ENCODE measurements at places on chromosomes 5 and 9. TPM values are rescaled to one million over a fixed set of nuclear protein-coding genes. Genes with fewer than 3 reads are reported as not detected.

DNA sequence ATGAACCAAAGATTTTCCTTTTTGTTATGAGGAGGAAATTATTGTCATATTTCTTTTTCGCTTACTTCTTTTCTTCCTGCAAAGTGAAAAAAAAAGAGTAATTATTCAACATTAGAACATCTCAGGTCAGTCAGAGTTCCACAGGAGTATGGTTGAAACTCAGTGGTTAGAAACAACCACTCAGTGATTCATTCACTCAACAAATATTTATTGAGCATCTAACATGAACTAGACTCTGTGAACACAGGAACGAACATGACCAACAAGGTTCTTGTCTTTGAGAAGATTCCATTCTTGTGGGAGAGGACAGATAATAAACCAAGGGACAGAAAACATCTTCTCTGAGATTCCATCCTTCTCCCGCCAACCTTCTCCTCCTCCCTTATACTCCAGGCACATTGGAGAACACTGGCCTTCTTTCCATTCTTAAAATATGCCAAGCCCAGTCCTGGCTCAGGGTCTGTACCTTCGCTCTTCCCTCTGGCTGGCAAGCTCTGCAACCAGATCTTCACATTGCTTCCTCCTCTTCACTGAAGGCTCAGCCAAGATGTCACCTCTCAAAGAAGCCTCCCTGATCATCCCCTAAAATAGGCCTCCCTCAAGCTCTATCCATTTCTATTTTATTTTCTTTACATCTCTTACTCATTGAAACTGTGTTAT, 6.8 kb upstream of the GRAMD2B start:
- no peak overlapping the region for H3K27ac ChIP-seq
- peaks cover 3% of the 10 kb centered on the region for H3K4me1 ChIP-seq
- H3K4me3 ChIP-seq: no peak overlapping the region
- no peaks in the 10 kb centered on the region for H3K36me3 ChIP-seq
- H3K27me3 ChIP-seq: no peaks in the 10 kb centered on the region

- H3K27me3 ChIP-seq: no peaks in the 10 kb centered on the region
- H3K36me3 ChIP-seq: no peaks in the 10 kb centered on the region
- no peak overlapping the region for H3K4me3 ChIP-seq
- no peaks in the 10 kb centered on the region for H3K4me1 ChIP-seq
Measured at GRCh38 chr9:36865731-36866635, 168.1 kb downstream of the PAX5 start.

GRCh38 chr5:127865273-127865672, 162.1 kb downstream of the CCDC192 start:
- no peaks in the 10 kb centered on the region for H3K36me3 ChIP-seq
- no peaks in the 10 kb centered on the region for H3K27me3 ChIP-seq
- H3K4me3 ChIP-seq: no peak overlapping the region
- no peak overlapping the region for H3K27ac ChIP-seq

GRCh38 chr5:147918899-147919298, 12.6 kb upstream of the C5orf46 start:
- peaks cover 10% of the 10 kb centered on the region for H3K4me1 ChIP-seq
- H3K4me3 ChIP-seq: no peak overlapping the region
- no peak for DNase-seq
- no peak overlapping the region for H3K27ac ChIP-seq

- no peak overlapping the region for H3K27ac ChIP-seq
- DNase-seq: no peak
- no peaks in the 10 kb centered on the region for H3K4me1 ChIP-seq
- H3K36me3 ChIP-seq: no peaks in the 10 kb centered on the region
Measured at GRCh38 chr5:15790446-15791018, 290.6 kb downstream of the FBXL7 start.

GRCh38 chr5:115132465-115132864, 37.2 kb downstream of the TRIM36 start:
- no peaks in the 10 kb centered on the region for H3K4me1 ChIP-seq
- no peaks in the 10 kb centered on the region for H3K27me3 ChIP-seq
- DNase-seq: no peak

- no peak for DNase-seq
- no peaks in the 10 kb centered on the region for H3K27me3 ChIP-seq
- no peak overlapping the region for H3K4me3 ChIP-seq
- no peaks in the 10 kb centered on the region for H3K4me1 ChIP-seq
Measured at GRCh38 chr9:127884976-127885490, 7.6 kb upstream of the AK1 start.

- peaks cover 24% of the 10 kb centered on the region for H3K4me1 ChIP-seq
- no peak for DNase-seq
- H3K27me3 ChIP-seq: no peaks in the 10 kb centered on the region
- H3K36me3 ChIP-seq: peaks cover 7% of the 10 kb centered on the region
Measured at GRCh38 chr9:127873223-127873691, 4.2 kb downstream of the AK1 start.

- DNase-seq: no peak
- no peaks in the 10 kb centered on the region for H3K27me3 ChIP-seq
- peaks cover 11% of the 10 kb centered on the region for H3K4me1 ChIP-seq
- no peak overlapping the region for H3K4me3 ChIP-seq
Measured at GRCh38 chr5:98471458-98471857, 302.0 kb upstream of the RGMB start.

- H3K27ac ChIP-seq: no peak overlapping the region
- no peak for DNase-seq
- no peak overlapping the region for H3K4me3 ChIP-seq
- no peaks in the 10 kb centered on the region for H3K27me3 ChIP-seq
- no peaks in the 10 kb centered on the region for H3K4me1 ChIP-seq
Measured at GRCh38 chr9:93154293-93154903, 20.3 kb upstream of the NINJ1 start.

DNA sequence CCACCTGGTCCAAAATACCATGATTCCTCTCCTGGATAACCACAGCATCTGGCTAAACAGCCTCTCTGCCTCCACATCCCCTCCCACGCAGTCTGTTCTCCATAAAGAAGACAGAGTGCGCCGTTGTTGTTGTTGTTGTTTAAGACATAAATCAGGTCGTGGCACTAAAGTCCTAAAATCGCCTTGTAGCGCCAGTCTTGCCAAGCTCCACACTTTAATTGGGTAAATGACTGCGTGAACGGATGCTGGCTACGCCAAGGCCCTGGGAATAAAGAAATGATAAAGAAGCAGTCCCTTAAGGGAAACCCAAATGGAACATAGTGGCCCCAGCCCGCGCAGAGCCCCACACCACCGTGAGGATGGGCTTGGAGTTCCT, 364 bp upstream of the SFXN1 start:
- peaks cover 1% of the 10 kb centered on the region for H3K36me3 ChIP-seq
- no peak overlapping the region for H3K27ac ChIP-seq
- H3K4me1 ChIP-seq: peaks cover 28% of the 10 kb centered on the region
- no peak for DNase-seq

- H3K36me3 ChIP-seq: no peaks in the 10 kb centered on the region
- H3K4me3 ChIP-seq: no peak overlapping the region
- H3K4me1 ChIP-seq: no peaks in the 10 kb centered on the region
- H3K27ac ChIP-seq: no peak overlapping the region
- no peak for DNase-seq
Measured at GRCh38 chr9:134688231-134688630, 46.6 kb downstream of the COL5A1 start.

DNA sequence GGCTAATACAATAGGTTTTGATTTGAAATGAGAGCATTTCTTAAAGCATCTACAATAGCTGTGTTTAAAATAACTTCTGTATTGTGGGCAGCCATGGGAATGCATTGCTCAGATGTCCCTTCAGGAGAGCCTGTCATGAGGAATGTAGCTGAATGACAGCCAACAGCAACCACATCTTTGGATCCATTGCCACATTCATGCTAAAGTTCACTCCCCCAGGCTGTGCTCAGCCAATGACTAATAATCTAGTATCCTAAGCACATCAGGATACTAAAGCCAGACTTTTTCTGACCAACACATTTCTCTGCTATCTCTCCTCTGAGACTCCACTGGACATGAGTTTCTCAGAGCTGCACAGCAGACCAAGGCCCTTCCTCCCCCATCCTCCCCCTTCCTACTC, 45.5 kb downstream of the HTR1A start:
- no peak overlapping the region for H3K27ac ChIP-seq
- no peaks in the 10 kb centered on the region for H3K4me1 ChIP-seq
- no peak overlapping the region for H3K4me3 ChIP-seq
- H3K36me3 ChIP-seq: no peaks in the 10 kb centered on the region

- no peaks in the 10 kb centered on the region for H3K4me1 ChIP-seq
- H3K27me3 ChIP-seq: peaks cover 11% of the 10 kb centered on the region
- DNase-seq: no peak
- H3K27ac ChIP-seq: no peak overlapping the region
- H3K4me3 ChIP-seq: no peak overlapping the region
- no peaks in the 10 kb centered on the region for H3K36me3 ChIP-seq
Measured at GRCh38 chr5:178331491-178331996, 98.9 kb upstream of the PHYKPL start.

DNA sequence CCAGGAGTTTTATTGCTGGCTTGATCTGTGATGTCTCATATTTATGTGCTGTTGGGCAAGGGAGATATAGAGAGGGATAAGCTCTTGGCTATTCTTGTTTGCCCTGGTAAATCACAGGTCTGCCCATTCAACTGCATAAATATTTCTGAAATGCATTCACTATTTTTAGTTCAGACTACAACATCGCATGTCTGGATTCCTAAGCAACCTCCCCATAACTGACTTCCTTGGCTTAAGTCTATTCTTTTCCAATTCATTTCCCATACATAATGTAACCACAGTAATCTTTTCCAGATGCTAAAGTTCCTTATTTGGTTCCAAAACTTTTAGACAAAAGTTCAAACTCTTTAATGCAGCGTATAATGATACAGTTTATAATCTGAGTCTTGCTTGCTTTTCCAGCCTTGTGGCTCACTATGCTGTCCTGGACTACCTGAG, 321.4 kb upstream of the ACTBL2 start:
- no peak overlapping the region for H3K27ac ChIP-seq
- no peaks in the 10 kb centered on the region for H3K36me3 ChIP-seq
- H3K27me3 ChIP-seq: no peaks in the 10 kb centered on the region
- no peak overlapping the region for H3K4me3 ChIP-seq

DNA sequence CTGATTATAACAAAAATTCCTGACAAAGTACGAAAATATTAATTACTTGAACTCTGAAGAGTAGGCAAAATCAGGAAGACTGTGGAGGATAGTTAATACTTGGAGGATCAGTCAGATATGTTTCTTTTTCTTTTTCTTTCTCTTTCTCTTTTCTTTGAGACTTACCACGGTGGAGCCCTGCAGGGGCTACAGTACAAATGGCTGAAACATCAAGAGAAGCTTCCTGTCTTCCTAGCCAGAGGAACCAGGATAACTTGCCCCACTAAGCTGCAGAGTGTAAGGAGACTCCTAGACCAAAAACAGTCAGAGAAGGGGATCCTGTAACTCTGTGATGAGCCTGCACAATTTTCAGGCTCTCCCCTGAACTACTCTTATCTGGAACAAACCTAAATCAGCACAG, 324.6 kb upstream of the TYRP1 start:
- H3K4me3 ChIP-seq: no peak overlapping the region
- no peak for DNase-seq
- no peaks in the 10 kb centered on the region for H3K27me3 ChIP-seq
- no peaks in the 10 kb centered on the region for H3K36me3 ChIP-seq

DNA sequence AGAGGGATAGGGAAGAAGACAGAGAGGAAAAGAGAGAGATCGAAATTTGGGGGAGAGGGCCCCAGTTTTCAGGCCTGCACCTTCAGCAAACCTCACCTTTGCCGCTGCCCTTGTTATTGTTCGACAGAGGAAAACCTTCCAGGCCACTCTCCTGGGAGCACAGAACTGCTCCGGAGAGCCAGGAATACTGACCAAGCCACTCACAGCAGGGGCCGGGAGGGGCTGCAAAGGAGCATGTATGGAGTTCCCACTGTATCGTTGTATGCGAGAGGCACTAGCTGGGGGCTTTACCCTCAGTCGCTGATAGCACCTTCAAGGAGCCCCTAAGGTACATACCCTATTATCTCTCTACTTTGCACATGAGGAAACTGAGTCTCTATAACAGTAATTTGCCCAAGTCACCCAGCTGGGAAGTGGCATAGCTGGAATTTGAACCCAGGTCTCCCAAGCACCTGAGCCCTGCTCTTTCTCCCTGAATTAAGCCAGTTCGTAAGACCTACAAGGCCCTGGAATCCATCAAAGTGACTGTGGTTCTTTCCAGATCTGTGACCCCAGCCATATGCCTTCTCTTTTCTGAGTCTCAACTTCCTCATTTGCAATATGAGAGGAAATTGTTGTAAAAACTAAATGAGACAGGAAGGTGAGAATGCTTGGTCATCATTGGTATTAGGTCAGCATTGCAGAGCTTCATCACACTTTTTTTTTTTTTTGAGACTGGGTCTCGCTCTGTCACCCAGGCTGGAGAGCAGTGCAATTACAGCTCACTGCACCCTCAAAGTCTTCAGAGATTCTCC, 21.0 kb upstream of the FOXE1 start:
- H3K4me3 ChIP-seq: no peak overlapping the region
- no peaks in the 10 kb centered on the region for H3K4me1 ChIP-seq
- H3K27ac ChIP-seq: no peak overlapping the region
- H3K36me3 ChIP-seq: no peaks in the 10 kb centered on the region

GRCh38 chr5:14588758-14589543, 7.4 kb downstream of the OTULINL start:
- peaks cover 14% of the 10 kb centered on the region for H3K27me3 ChIP-seq
- no peak overlapping the region for H3K4me3 ChIP-seq
- no peaks in the 10 kb centered on the region for H3K36me3 ChIP-seq
- DNase-seq: no peak

GRCh38 chr5:97425511-97425910, 242.5 kb upstream of the RIOK2 start:
- no peaks in the 10 kb centered on the region for H3K4me1 ChIP-seq
- no peaks in the 10 kb centered on the region for H3K36me3 ChIP-seq
- DNase-seq: no peak
- no peak overlapping the region for H3K4me3 ChIP-seq
- no peaks in the 10 kb centered on the region for H3K27me3 ChIP-seq

Gene SPATA31E1
- not detected for polyA plus RNA-seq

Gene FST
- 276 TPM for polyA plus RNA-seq

Gene BTNL8
- not detected for polyA plus RNA-seq

Gene C5orf63
- 7.2 TPM for polyA plus RNA-seq

Gene UBQLN1
- 111 TPM for polyA plus RNA-seq

Gene EPB41L4A
- 4.6 TPM for polyA plus RNA-seq

Gene IL5
- polyA plus RNA-seq: not detected
